ENCODE measurements at places on chromosomes 4 and X.

DNA sequence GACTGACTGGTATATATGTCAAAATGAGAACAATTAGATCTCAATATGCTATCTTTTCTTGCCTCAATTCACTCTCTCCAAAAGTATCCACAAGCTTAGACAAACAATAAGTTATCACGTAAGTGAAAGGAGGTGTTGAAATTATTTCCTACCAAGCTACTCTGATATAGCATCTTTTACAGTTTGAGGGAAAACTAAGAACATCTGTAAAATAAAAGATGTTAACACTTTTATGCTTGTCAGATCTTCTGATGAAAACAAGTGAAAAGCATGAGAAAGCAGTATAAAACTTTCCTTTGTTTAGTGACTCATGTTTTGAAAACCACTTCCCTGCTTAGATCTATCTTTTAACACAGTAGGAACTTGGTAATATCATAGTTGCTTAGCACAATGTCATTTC, 8.4 kb upstream of the MAB21L2 start:
- DNase-seq, result no peak

DNA sequence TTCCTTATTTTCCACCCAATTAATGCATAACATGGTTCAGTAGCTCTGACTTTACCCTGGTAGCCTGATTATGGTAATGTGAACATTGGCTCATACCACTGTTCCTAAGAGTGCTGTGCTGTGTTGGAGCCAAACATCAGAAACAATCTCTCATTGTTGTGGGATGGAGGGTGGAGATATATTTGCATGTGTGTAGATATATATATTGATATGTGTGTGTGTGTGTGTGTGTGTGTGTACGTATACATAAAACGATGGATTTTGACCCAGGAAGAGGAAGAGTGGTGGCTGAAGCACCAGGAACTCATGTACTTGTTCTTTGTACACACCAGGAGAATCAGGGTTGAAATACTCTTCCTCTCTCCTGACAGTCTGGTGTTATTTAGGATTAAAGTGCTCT, 247.7 kb downstream of the IL15 start:
- DNase-seq, result no peak

GRCh38 chrX:103233263-103233662, 18.4 kb downstream of the BEX4 start:
- no peak for DNase-seq

DNA sequence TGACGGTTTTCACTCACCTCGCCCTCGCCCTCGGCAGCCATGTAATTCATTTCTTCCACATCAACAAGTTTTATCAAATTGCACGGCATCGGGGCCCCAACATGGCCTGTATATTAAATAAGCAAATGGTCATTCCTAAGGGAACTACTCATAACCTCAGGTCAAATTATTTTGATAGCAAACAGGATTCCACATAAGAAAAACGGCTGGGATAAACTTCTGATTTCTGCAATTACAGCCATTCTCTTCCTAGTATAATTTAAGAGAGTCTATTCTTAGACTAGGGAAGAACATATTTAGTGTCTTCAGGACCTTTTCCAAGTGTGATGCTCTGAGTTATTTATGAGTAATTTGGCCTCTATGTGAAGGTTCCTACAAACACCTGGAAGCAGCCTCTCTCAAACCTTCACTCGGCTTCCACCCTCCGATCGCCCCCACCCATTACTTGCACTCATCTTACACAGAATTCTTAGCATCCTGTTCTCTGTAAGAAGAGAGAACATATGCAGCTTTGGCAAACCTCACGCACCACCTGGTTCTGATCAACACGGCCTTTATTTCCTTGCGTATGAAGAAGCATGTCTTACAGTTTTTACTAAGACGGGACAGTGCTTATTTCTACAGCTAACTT, 29.4 kb upstream of the CENPU start:
- no peak for DNase-seq

GRCh38 chrX:6962006-6962355, 185.5 kb upstream of the STS start:
- DNase-seq, result no peak

- DNase-seq, result no peak
Observed at GRCh38 chrX:19556202-19556601, 40.9 kb upstream of the MAP3K15 start.

DNA sequence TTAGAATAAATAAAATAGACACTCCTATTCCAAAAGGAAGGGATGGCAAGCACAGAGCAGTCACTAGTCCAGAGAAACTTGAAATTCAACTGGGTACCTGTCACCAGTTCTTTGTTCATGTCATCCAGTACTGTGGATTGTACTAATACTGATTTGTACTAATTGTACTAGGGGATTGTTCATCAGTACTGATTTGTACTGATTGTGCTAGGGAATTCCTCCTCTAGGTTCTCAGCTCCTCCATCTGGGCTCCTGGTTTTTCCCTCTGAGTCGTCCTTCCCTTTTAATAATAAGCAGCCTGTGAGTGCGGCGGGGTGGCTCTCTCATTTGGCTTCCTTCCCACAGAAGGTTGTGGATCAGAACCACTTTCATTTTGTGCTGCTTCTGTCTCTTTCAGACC, 31.0 kb upstream of the SOD3 start:
- DNase-seq, result no peak

- no peak for DNase-seq
Observed at GRCh38 chr4:147963839-147964238, 232.0 kb downstream of the ARHGAP10 start.

DNA sequence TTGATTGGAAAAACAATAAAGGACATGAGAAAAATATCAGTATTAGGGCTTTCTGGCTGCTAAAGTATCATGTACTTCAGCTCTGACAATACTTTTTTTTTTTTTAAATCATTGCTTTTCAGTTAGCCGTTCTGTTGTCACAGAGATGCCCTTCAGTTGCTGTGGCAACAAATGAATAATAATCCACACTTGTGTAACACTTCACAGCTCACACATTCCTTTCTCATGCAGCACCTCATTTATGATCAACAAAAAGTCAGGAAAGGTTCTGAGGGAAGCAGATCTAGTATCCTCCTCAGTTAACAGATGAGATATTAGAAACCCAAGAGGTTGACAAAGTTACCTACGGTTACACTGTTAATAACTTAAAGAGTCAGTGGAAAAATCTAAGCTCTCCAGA, 444.2 kb upstream of the SLIT2 start:
- no peak for DNase-seq

DNA sequence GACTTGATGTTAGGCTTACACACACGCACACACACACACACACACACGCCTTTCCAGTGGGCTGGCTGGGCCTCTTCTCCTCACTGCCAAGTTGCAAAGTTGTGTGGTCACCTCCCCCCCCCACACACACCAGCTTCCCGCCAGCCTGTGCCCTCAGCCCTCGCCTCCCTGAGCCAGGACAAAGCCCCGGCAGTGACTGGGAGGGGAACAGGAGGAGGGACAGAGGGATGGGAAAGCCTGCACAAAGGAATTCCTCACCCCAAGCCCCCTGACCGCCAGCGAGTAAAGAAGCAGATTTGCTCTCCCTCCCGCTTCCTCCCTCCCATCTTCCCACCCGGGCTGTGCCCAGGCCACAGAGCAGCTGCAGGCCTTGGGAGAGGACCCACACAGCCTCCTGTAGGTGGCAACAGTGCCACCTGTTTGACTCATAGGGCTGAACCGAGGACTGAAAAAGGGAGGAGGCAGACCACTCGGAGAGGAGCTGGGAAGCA, at the start of gene GDPD2:
GDPD2 (plus strand) TSS at position 464 of the 491 bp plus-strand sequence. CDS start 1,671 bp downstream, outside the sequence.
- no peak for DNase-seq

DNA sequence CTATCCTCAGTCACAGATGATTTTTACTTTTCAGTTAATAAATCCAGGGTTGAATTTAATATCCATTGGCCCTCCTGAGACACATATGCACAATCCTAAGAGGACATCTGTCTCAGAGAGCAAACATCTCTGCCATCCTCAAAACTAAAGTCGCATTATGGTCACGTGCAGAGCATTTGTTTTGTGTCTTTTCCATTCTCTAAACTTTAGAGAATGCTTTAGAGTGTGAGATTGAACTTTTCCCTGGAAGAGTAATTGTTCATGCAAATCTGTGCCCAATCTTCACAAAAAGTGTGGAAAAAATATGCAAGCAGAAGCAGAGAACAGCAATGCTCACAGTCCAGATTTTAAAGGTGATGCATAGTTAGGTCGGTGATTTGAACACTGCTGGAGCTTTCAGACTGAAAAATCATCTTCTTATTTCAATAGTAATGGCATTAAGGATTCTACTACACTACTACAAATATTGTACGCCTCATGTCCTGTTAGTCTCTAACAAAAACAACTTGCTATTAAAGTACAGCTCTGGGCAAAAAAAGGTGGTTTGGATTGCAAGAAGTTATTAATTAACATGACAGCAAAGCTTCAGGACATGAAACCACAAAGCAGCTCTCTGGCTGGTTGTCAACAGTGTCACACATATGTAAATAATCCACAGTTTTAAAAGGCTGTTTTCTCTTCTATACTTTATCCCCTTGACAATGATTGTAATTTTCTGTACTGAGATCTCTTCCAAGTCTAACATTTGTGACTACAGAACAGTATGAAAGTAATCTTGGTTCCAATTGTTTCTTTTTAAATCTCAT, 19.9 kb downstream of the DCHS2 start:
- no peak for DNase-seq
